ENCODE measurements at places on chromosomes 2 and 18.

GRCh38 chr2:189142893-189143759 lies 36.4 kb downstream of the COL5A2 start:
- no peak for DNase-seq

DNA sequence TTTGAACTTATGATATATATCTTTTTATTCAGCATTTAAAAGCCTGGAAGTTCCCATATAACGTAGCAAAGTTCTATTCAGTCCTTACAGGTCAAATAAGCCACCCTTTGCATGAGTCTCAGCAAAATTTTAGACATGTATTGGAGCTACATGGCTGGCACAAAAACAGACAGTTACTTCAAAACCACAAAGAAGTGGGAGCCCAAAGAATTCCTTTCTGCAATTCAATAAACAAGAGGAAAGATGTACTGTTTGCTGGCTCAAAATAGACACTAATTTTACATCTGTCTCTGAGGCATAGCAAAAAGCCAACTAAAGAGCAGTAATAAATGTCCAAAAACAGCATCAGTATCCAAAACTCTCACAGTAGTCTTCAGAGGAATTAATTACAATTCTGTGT lies 87.0 kb downstream of the ZEB2 start:
- no peak for DNase-seq

DNA sequence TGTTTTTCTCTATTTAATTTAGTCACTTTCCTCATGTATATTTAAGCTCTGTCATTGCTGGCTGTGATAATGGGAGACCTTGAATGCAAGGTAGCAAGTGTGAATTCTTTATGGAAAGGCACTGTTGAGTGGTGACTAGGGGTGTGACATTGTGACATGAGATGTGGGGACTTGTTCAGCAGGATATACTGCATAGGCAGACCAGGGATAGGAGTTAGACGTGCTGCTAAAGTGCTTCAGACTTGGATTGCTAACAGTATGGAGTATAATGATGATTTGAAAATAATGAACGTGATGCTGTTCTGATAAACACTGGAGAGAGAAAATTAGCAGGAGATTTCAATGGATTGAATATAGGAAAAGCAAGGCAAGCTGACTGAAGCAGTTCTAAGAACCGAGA lies 135.1 kb downstream of the NCOA1 start:
- DNase-seq: no peak

GRCh38 chr2:24209389-24210105 lies 34.7 kb downstream of the FAM228A start:
- DNase-seq: no peak

GRCh38 chr2:150371044-150371818 lies 116.2 kb downstream of the RND3 start:
- DNase-seq: no peak

Data from brain microvascular endothelial cell (primary cell).